A673 (cell line): ENCODE measurements at places on chromosomes 3 and 15. TPM values are rescaled to one million over a fixed set of nuclear protein-coding genes. Genes with fewer than 3 reads are reported as not detected.

Gene RASGRP1
- not detected in 2 replicates for total RNA-seq

GRCh38 chr3:86961297-86961696, 29.7 kb downstream of the VGLL3 start:
- DNase-seq: no peak

DNA sequence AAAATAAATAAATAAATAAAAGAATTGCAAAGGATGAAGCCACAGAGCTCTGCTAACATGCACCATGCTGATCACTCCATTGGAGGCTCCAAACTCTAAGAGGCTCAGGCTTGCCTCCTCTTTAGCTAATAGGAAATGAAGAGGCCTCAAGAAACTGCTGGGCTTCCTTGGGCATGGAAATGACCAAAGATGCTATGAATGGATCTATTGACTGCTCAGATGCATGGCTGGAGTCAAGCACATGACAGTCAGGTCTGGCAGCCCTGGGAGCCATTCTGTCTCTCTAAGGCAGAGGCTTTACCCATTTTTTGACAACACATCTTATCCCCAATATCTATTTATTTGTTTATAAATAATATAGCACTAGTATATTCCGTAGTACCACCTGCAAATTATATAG, 5.3 kb upstream of the LIPC start:
- DNase-seq: no peak

DNA sequence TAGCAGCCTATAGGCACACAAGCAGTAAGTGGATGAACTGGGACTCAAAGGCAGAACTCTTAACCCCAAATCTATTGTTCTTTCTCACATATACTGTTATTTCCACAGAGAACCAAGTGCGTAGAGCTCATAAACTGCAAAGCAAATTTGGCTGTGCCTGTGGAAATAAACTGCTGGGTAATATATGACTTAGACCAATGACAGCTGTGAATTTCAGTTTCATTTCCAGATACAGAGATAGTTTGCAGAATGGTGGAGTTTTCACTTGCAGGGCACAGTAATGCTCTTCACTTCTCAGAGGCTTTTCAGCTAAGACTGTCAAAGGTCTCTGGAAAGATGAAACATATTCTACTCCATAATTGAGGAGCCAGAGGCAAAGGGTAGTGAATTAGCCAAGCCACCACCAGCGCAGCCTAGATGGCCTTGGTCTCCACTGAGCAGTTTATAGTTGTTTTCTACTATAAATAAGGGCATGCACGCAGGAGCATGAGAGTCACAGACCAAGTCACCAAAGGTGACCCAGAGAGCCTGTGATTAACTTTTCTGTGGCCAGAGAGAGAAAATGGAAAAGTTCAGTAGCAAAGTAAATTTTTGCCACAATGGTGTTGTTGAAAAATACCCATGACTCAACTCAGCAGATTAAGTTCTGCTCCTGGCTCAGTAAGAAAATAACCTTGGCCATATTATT, 180.7 kb upstream of the GRM7 start:
- no peak for DNase-seq

GRCh38 chr3:108006881-108007331, 83.9 kb downstream of the CD47 start:
- DNase-seq: no peak

DNA sequence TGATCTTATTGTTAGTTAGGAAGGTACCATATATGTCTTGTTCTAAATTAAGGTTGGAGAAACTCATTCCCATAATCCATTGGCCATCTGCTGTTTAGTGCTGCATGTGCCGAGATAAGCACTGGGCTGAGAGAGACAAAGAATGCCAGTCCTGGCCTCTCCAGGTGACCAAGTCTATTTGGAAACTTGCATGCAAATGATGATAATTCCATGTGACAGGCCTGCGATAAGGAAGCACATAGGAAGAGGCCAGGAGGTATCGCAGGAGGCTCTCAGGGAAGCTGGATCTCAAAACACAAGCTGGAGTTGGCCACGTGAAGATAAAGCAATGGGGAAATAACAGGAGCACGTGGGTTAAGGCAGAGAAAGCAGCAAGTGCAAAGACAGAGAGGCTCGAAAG, 39.7 kb downstream of the MYO5C start:
- no peak for DNase-seq
